ENCODE measurements at places on chromosomes 6 and 20.

- no peak for DNase-seq
These were observed 35.1 kb downstream of the PKIB start for GRCh38 chr6:122645256-122645655.

DNA sequence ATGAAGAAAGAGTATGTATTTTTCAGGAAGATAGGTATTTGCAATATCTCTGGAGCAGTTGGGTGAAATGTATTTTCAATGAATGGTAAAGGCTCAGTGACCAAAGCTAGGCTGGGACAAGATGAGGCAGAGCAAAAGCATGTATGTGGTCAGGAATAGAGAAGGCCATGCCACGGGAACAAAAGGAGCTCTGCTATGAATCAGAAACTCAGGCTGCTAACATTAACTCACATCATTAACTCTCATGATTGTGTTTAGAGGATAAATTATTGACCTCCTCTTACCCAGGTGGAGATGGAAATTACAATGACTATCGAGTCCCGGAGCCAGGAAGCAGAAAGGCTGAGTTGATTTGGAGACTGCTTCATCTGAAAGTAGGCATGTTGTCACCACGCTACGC lies 220.2 kb downstream of the FUT9 start:
- no peak for DNase-seq

DNA sequence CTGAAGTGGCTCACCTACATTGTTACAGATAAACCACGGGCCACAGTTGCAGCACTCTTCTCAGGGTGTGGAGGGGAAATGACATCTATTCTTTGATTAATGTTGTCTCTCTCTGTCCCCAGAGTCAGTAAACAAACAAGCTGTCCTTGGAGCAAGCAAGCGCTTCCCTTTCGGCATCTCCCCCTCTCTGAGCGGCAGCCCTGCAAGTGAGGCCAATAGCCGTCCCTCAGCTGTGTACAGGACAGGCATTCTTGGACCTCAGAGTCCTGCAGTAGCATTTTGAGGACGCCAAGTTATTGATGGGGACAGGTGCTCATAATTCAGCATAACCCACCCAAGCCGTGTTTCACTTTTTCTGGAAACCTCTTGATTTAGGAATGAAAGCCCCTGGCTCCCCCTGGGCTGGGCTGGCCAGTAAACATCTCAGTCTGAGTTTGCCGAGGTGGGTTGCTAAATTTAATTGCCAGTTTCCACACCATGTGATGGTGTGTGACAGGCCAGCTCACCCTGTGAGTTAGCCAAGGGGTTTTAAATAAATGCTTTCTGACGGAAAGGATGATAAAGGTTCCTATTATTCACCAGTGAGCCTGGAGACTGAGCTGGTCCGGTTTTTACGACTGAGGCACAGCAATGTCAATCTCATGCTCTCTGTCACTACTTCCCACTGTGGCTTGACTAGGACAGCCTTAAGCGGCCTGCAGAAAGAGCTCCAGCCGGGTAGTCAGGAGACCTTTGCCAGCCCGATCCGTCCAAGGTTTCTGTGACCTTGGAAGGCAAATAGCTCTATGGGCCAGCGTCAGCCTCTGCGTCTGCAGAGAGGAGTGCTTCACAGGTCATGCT lies 214.8 kb upstream of the RREB1 start:
- no peak for DNase-seq

DNA sequence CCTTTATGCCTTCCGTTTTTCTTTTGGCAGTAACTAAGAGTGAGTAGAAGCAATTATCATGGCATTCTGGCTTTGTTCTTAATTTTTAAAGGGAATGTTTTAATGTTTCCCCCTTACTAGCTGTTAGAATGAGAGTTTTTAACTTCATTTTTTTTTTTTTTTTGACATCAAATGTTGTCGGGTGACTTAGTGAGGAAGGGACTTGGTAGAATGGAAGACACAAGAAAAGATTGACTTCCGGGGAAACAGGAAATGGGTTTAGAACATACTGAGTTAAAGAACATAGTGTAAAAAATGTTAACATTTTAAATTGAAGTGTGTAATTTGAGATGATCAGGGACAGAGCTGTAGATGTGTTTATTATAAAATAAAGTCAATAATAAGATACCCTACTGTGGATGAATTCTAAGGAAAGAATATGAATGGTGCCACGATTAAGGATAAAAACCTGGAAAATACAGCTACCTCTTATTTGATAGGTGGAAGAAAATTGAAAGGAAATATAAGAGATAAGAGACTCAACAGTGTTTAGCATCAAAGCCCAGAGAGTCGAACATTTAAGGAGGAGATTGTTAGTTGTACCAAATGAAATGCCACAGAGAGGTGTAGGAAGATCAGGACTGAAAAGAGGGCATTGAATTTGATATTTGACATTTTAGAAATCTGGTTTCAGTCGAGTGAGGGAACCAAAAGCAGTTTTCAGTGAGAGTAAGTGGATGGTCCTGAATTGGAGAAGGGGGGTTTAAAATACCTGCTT lies 9.4 kb downstream of the HSF2 start:
- DNase-seq = no peak

DNA sequence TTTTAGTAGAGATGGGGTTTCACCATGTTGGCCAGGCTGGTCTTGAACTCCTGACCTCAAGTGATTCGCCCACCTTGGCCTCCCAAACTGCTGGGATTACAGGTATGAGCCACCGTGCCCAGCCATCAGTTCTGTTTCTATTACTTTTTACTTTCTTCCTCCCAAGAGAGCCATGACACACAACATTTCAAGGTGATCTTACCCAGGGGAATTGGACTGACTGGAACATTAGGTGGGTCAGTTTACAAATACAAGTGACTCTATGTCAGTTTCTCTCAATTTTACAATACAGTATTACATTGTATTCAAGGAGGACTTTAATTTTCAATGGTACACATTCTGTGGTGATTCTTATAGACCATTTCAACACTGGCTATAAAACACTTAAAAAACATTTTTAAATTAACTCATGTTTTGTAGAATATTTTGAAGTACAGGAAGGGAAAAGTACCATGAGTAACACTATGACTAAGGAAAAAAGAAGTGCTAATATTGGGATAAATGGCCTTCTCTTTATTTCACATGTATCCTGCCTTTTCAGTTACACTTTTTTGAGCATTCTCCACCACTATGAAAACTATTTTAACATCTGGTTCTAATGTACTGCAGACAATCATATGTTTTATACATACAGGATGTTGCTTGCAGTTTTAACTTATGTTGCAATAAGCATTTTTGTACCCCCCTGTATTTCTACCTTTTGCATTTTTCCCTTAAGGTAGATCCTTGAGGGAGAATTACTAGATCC lies 8.4 kb downstream of the TPBG start:
- no peak for DNase-seq

DNA sequence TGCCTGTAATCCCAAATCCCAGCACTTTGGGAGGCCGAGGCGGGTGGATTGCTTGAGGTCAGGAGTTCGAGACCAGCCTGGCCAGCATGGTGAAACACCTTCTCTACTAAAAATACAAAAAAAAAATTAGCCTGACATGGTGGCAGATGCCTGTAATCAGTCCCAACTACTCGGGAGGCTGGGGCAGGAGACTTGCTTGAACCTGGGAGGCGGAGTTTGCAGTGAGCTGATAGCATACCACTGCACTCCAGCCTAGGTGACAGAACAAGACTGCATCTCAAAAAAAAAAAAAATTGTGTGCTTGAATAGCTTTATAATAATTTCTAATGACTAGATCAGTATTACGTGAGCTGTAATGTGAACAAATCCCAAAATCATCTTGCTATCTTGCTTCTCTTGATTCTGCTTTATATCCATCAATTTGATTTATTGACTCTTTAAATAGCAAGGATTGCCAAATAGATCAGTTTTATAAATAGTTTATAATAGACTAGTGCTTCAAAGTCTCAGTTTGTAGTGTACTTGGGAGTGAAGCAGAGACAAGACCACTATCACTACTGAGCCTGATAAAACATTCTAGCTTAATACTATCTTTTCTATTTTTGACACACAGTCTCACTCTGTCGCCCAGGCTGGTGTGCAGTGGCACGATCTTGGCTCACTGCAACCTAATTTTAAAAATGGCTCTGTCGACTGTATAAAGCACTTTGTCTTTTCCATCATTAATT lies 7.1 kb downstream of the AMD1 start:
- DNase-seq = no peak

DNA sequence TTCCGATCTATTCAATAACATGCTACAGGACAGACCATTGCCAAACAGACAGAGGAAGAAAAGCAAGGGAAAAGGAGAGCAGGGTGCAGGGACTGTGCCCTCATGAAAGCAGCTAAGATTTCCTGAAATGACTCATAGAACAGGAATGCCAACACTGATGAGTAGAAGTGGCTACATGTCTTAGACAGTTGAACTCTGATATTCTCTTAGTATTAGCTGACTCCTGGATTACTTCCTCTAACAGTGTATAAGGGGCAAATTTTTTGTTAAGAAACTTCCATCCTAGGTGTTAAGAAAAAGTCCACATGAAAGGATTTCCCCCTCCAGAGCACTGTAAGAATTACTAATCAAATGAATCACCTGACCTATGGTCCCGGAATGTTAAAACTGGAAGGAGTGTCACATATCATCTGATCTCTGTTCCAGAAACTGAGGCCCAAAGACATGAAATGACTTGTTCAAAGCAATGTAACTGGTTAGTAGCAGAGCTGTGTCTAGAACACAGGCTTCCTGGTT lies 224.9 kb downstream of the IBTK start:
- DNase-seq = no peak

DNA sequence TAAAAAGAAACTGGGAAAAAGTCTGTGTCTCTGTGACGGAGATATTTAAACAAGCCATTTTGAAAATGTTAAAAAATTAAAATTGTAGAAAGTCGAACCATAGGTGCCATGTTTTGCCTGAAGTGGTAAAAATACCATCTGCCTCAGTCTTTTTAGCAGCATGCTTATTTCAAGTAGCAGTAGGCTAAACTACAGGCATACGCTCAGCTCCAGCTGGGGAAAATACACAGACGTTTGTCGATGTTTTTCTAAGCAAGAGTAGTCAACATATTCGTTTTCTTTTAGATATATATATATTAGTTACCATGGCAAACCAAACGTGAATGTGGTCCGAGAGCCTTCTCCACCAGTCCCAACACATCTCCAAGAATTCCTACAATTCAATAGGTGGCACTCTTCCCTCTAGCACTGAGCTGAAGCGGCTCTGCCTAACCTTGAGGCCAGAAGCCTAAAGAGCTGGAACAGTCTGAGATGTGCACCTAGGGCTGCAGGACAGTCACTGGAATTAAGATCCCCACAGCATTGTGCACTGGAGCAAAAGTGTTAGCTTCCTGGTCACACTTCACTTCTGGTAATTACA lies 70.2 kb upstream of the BEND3 start:
- DNase-seq = peak; percentile 49

DNA sequence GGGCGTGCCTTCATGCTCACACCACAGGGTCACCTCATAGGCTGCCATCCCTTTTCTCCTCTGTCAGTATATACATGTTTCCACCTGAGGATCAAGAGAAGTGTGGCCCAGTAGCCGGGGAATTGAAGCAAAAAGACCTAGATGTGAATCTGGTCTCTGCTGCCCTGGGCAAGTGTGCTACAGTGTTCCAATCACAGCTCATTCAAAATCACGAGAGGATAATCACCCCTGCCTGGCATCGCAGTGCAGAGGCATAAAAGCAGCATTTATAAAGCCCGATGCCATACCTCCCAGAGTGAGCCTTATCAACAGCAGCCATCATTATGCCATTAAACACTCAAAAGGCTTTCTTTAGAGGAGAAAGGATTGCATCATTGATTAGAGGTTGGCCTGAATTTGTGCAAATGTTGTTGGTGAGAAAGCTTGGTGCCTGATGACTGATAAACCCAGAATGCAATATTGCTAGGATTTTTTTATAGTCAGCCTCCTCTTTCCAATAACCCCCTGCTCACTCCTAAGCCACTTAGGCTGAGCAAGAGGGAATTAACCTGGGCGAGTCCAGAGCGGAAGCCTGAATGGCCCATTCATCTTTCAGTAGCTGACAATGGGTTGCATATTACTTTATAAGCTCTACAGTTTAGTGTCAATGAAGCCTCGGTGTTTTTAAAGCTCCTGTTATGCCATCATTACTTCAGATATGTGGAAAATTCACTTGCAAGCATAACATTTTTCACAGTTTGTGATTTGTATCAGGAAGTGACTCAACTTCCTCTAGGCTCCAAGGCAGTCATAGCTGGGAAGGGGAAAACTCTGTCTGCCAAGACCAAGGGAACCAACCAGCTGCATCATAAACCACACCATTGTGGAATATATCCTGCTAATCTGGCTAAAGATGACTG lies 92.5 kb upstream of the NXT1 start:
- peak; percentile 28 for DNase-seq

DNA sequence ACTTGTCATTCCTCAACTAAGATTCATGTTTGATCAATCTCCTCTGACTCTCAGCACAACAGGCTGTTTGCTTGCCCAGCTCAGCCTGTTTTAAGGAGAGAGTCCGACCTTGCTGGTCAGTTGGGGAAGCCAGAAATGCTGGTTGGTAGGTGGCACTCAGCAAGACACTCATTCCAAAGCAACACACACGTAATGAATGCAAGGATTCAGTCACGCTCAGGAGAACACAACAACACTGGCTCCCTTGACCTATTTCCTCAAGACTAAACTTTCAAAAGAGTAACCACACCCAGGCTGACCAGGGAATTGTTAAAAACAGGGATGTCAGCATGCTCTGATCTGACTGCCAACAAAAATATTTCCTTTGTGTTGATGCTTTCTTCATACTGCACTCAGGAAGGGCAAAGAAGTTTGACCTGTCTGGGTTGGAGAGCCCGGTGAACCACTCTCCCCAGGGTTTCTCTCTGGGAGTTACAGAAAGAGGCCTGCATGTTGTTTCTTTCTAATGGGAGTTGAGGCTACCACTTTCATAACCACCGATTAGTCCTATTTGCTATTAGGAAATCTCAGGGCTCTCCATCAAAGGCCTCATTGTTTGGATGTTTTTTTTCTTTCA lies 25.6 kb upstream of the PREP start:
- DNase-seq = no peak

DNA sequence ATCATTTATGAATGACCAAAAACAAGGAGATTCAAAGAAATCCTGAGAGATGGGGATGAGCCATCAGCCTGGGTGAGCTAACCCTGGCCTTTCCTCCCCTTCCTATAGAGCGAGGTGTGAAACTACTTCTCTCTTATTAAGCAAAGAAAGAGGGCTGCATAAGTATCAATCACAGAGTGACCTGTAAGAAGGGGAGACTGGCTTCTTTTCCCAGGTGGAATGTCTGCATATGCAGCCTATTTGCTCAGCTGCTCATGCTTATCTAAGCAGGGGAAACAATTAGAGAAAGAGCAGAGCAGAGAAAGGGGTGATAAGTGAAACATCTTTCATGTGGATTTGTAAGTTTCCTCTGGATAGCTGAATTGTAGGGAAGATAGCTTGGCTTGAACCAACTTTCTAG lies 160.0 kb downstream of the PKHD1 start:
- no peak for DNase-seq

DNA sequence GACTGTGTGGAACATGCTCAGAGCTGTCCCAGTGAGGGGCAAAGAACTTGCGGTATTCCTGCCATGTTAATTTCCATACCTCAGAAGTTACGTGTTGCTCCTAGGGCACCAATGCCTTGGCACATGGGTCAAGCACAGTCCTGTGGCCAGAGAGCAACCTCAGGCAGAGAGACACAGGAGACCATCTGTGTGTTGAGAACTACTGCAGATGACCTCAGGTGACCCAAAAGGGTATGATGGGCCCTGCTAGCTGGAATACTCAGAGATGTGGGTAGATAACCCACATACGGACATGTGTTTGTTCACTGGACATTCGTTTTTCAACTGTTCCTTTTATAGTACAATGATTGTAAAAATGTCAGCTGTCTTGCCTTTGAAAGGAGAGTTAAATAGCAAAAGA lies 71.5 kb upstream of the BMP2 start:
- no peak for DNase-seq

GRCh38 chr6:143734641-143735063 lies 56.9 kb downstream of the PHACTR2 start:
- DNase-seq = no peak

- no peak for DNase-seq
These were observed 30.9 kb downstream of the FRMD1 start for GRCh38 chr6:168047841-168048723.
